ENCODE measurements at places on chromosomes 5 and 9. TPM values are rescaled to one million over a fixed set of nuclear protein-coding genes. Genes with fewer than 3 reads are reported as not detected.

- peaks cover 24% of the 10 kb centered on the region for H3K4me1 ChIP-seq
- no peak overlapping the region for H3K27ac ChIP-seq
- H3K4me3 ChIP-seq: no peak overlapping the region
- H3K36me3 ChIP-seq: no peaks in the 10 kb centered on the region
- no peak for DNase-seq
Measured at GRCh38 chr9:9750719-9751118, 862.1 kb downstream of the PTPRD start.

- H3K4me1 ChIP-seq: no peaks in the 10 kb centered on the region
- no peak overlapping the region for H3K4me3 ChIP-seq
- H3K36me3 ChIP-seq: no peaks in the 10 kb centered on the region
Measured at GRCh38 chr9:79542735-79543620, 28.8 kb upstream of the TLE4 start.

DNA sequence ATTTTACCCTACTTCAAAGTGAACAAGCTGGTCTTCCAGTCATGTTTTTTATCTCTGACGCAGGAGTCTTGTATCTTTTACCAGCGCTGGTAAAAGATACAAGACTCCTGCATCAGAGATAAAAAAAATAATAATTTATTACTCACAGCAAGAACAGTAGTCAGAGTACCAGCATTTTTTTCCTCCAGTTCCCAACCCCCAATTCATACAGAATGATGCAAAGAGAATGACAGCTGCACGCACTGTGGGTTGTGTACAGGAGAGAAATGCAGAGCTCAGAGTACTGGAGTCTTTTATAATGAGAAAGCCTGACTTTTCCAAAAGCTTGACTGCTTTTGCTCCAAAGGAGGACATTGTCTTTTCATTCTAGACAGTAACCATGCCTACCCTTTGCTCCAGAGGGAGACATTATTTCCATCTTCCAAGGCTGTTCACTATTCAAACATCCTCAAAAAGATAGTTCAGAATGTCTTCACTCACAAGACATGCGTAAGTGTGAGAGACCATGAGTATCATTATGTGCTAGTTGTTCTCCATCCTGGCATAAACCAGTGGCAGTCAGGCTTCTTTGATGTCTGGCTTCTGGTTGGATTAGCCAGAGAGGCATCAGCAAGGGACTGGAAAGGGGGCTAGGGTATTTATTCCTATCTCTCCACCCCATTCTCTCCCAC, 14.3 kb upstream of the RANBP6 start:
- no peak overlapping the region for H3K4me3 ChIP-seq
- no peaks in the 10 kb centered on the region for H3K27me3 ChIP-seq
- H3K36me3 ChIP-seq: no peaks in the 10 kb centered on the region
- H3K4me1 ChIP-seq: no peaks in the 10 kb centered on the region
- no peak overlapping the region for H3K27ac ChIP-seq

DNA sequence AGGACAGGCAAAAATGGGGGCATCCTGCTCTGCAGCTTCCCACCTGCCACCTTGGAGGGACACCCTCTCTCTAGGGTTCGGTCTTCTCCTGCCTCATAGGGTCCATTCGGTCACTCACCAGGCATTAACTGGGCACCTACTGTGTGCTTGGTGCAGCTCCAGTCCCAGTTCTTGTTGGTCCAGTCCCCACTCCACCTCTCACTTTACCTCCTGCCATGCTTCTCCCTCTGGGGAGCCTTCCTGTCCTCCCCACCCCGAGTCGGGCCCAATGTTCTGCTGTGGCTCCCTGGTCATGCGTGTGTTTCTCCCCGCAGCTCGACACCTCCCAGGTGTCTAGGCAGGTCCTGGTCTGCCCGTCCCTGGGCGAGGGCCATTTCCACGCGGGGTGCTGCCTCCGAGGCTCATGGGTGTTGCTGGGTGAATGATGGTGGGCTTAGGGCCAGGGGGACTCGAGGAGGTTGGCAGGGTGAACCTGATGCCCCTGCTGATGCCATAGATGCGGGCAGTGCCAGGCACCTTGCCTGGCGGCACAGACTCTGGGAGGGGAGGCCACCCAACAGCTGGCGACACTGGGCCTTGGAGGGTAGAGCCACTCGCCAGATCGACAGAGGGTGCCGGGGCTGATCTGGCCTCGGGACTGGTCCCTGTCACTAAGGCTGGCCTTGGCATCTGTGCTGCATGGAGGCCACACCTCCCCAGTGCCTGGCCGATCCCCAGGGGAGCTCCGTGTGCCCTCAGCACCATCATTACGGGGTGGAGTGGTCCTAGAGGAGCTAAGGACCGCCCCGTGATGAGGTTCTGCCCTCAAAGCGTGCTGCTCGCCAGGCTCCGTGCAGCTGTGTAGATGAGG, 66.0 kb upstream of the RNU6ATAC start:
- H3K36me3 ChIP-seq: no peaks in the 10 kb centered on the region
- H3K4me3 ChIP-seq: no peak overlapping the region
- H3K27ac ChIP-seq: peak overlapping the region; percentile 95
- DNase-seq: peak; percentile 76

DNA sequence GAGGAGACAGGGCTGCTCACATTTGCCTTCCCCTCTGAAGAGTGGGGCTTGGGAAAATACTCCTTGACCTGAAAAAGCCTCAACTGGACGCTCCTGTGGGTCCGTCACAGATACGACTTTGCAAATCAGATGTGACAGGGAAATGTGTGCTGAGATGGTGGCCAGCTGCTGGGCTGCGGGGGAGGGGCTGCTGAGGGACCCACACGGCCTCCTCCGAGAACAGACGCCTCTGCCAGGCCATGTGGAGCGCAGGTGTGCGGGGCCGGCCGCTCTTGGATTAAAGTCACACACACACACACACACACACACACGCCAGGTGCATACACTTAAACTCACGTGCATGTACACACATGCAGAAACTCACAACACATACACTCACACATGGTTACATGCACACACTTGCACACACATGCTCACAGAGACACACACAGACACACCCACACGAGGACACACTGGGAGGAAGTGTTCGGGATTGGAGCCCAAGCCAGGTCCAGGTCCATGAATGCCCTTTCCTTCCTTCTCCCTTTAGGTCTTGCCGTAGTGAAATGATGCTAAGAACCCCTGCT, 167.4 kb downstream of the GAPVD1 start:
- no peak overlapping the region for H3K27ac ChIP-seq
- H3K4me3 ChIP-seq: no peak overlapping the region
- no peaks in the 10 kb centered on the region for H3K36me3 ChIP-seq
- H3K27me3 ChIP-seq: no peaks in the 10 kb centered on the region
- H3K4me1 ChIP-seq: no peaks in the 10 kb centered on the region

DNA sequence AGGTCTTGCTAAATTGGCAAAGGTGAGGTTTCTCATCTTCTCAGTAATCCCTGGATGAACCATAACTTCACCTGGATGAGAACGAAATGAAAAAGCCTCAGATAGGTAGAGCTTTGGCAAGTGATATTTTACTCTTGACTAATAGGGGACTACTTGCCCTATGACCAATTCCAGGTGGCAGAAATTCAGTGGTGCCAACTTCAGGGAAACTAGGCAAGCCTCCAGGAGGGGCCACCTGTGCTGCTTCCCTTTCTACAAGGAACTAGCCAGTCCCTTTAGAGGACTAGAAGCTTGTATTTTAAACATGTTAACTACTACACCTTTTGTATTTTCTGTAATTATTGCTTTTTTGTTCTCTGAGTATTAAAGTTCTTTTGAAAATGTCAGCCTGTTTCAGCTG, 169.0 kb upstream of the GRIA1 start:
- H3K27ac ChIP-seq: no peak overlapping the region
- no peaks in the 10 kb centered on the region for H3K36me3 ChIP-seq
- H3K4me1 ChIP-seq: no peaks in the 10 kb centered on the region
- H3K27me3 ChIP-seq: no peaks in the 10 kb centered on the region
- no peak overlapping the region for H3K4me3 ChIP-seq

- H3K27ac ChIP-seq: no peak overlapping the region
- no peak overlapping the region for H3K4me3 ChIP-seq
- peaks cover 3% of the 10 kb centered on the region for H3K4me1 ChIP-seq
- no peaks in the 10 kb centered on the region for H3K36me3 ChIP-seq
Measured at GRCh38 chr9:105444130-105444529, 3.7 kb upstream of the FSD1L start.

Gene PCDHB13
- total RNA-seq: 5.3 TPM

Gene IL4
- not detected for total RNA-seq

Gene ANKRD33B
- total RNA-seq: 1.1 TPM

Data from thyroid gland (tissue), 4 donors.